ENCODE measurements at places on chromosomes 11 and 22.

GRCh38 chr11:14953904-14954303 is 18.2 kb downstream of the CALCA start:
- DNase-seq: no peak

GRCh38 chr11:108204929-108205499 is 17.4 kb downstream of the NPAT start:
- DNase-seq: no peak

- no peak for DNase-seq
Measured at GRCh38 chr11:17001806-17002205, 12.4 kb downstream of the PLEKHA7 start.

DNA sequence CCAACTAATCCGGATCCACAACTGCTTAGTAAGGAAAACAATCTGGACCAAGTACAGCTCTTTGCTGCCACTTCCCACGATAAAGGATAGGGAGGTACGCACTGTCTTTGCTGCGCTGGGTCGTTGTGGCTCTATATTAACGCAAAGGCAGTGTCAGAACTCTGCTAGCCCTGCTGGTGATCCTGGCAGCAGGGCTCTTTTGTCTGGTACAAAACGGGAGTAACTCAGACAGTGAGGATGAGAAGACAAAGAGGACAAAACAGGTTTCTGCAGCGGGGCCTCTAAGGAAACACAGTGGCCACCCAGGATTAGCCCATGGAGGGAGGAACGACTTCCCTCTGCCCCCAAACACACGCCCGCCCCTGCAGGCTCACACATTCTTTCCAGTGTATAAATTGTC is 26.1 kb downstream of the GAL start:
- no peak for DNase-seq

DNA sequence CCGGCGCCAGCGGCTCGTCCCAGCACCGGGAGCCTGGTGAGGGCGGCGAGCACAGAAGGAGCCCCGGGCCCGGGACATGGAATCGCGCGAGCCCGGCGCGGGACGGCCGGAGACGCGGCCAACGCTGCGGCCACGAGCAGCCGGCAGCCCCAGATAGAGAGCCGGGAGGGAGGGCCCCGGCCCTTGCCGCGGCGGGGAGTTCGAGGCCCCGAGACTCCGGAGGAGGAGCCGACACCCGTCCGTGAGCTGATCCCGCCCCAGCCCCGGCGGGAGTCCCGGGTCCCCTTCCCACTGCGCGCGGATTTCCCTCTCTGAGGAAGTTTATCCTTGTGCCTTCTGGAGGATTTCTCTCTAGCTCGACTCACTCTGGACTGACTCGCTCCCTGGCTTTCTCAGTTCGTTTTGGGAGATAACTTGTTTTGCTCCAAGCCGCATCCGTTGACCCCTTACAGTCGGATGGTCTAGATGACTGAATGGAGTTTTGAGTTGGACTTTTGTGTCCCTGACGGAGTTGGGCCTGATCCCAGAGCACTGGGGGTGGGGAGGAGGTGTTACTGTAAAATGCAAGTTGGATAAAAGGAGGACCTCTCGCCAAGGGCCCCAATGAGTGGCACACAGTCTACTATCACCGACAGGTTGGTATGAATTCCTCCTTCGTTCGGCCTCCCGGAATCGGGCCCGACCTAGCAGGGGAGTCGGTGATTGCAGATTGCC is 585 bp downstream of the ARHGEF12 start:
- DNase-seq: no peak

DNA sequence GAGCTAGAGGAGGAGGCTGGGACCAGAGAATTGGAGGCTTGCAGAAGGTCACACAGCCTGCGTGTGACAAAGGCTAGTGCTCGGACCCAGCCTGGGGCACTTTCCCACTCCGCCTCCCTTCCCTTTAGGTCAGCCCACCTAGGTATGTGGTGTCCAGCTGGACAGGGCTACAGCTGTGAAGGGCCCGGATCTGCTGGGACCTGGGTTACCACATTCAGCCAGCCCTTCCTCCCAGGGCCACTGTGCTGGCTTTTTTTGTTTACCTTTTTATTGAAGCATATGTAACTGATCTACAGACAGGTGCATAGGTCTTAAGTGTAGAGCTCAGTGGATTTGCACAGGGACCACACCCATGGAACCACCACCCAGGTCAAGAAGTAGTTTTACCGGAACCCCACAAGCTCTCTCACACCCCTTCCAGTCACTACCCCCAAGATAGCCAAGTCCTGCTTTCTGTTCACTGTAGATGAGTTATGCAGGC is 8.7 kb downstream of the CAPN5 start:
- DNase-seq: no peak

GRCh38 chr11:110077831-110078325 is 15.3 kb upstream of the ZC3H12C start:
- DNase-seq: peak; percentile 59

DNA sequence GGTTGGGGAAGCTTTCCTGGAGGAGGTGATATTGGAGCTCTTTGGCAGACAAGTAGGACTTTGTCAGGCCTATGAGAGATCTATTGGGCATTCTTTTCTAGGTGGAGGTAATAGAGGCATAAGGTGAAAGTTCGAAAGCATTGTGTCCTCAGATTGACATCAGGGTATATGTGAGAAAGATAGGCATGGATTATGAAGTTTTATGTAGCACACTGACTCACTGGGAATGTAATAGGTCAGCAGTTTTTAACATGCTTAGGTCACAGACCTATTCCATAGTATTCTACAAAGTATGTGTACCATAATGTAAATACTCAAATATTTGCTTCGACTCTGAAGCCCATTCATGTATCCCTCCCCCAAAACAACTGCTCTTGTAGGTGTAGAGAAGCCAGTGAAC is 11.8 kb downstream of the HIKESHI start:
- DNase-seq: no peak

- DNase-seq: no peak
Measured at GRCh38 chr11:64592656-64593055, 1.6 kb downstream of the SLC22A12 start.

DNA sequence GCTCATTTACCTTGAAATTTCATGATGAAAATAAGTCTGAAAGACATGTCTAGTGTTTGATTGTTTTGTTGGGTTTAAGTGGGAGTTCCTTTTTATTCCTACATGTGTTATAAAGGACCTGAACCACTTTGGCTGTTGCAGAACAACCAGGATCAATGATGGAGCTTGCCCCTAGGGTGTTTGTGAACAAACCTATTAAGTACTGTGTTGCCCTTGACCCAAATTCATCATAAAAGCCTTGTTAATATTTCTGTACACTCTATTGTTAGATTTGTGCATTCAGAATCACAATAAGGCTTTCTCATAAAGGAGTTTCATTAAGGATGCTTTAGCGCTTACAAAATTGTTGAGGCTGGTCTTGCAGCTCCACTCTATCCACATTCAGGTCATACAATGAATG is 452.6 kb downstream of the NELL1 start:
- no peak for DNase-seq

DNA sequence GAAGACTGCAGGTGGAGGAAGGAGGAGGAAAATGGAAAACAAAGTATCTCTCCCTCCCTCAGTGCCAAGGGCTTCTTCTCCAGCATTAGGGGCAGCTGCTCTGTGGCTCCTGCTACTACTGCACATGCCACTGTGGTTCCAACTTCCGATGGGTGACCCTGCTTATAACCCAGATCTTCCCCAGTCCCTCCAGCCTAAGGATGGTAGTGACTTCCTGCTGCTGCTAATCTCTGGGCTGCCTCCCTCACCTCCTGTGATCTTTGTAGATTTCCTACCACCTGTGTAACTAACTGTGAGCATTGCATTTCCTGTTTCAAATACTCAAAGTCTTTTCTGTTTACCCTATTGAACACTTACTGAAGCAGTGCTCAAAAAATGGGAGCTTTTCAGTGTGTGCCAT is 28.7 kb upstream of the TRPC6 start:
- DNase-seq: no peak

DNA sequence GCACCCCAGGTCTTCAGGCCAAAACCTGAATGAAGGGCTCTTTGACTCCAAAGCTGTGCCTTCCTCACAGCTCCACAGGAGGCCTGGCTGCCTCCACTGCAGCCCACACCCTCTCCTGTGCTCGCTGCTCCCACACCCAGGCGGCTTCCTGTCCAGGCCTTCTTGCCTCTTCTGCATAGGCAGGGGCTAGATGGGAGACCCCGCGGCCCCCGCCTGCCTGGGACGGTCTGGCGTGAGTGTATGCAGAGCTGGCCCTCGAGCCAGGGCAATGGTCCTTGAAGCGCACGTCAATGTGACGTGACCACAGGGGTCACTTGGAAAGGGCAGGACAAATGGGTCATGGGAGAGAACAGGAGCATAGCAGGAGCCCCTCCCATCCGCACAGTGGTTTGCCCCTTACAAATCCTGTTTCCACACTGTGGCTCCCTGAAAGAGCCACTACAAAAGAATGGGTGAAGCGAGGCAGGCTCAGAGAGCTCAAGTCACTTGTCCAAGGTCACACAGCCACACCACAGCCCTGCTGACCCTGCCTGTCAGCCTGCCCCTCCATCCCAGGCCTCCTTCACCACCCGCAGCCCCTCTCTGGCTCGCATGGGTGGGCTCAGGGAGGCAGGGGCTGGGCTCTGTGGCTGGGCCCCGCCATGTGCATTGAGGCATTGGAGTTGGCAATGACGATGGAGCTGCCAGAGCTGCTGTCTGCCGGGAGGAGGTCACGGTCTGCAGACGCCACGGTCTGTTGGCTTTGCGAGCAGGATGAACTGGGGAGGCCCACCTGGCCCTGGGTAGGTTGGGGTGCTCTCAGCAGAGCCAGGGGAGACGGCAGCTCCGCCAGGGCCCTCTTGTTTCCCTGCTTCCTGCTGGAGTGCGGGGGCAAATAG is 71.2 kb upstream of the WNT11 start:
- no peak for DNase-seq

DNA sequence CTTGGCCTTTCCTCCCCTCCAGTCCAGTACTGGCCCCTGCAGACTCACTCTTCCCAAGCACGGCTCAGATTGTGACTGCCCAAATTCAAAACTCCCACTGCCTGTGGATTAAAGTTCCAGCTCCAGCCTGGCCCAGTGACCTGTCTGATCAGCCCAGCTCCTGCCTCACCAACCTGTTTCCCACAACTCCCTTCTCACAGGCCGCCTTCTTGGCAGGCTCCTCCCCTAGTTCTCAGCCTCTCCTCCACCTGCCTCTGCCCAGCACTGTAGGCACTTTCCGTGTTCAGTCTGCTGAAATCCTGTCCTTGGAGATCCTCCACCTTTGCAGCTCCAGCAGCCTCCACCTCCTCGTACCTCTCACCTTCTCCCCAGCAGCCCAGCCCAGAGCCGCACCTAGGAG is 68.6 kb downstream of the MICAL2 start:
- no peak for DNase-seq

DNA sequence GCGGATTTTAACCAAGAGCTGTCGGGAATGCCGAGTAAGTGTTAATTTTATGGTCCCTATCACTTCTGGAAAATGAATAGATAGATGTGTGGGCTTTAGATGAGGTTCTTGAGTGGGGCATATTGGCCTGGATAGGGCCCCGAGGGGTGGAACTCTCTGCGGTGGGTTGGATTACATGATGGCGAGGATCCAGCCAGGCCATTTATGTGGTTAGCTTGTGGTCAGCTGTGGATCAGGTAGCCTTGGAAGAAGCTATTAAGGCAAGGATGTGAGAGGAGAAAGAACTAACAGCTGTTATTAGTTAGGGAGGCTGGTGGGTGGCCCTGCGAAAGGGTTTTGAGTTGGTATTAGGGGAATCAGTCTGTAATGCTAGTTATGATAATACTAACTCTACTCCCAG is 268.4 kb downstream of the NELL1 start:
- no peak for DNase-seq

DNA sequence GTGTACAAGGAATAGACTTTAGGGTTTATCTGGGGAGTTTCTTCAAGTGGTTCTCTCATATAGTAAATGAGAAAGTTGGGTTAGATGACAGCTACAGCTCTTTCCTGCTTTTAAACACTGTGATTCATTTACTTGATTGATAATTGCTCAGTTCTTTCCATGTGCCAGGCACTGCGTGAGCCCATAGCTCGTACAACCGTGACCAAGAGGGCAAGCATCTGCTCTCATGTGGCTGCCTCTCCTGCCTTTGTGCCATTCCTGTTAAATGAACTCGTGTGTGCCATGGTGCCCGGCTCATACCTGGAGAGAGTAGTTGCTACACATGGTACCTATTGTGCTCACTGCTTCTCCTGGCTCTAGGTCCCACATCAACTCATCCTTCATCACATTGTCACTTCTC is 206.3 kb downstream of the SNX19 start:
- DNase-seq: no peak

DNA sequence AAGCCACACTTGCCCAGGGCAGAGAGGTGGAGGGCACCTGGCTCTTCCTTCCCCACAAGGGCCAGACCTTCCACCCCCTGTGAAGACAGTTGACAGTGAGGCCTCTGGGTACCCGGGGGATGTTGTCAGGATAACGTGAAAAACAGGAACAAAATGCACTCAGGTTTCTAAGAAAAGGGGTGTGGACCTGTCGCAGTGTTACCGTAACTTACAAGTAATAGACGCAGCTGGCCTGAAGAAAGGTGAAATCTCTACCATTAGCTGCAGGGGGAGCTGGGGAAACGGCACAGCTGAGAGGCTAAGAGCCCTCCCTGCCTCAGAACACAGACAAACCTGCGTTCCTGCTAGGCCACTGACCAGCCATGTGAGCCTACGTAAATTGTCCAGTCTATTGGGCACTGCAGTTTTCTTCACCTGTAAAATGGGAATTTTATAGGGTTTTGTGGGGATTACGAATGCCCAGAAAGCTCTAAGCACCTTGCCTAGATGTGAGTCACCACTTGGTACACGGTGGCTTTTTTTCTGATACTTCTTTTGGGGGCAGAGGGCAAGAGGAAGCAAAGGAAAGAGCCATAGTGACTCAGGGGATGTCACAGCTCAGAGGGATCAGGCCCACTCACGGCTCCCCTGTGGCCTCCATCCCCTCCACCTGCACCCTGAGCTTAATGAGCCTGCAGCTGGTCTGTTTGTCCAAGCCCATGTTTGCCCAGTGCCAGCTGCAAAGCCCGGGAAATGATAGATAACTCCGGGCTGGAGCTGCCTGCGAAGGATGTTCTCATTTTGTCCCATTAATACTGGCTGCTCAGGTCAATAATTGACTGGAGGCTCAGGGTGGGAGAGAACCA is 18.4 kb upstream of the CABP7 start:
- DNase-seq: no peak

GRCh38 chr11:980438-981357 is 55.0 kb downstream of the AP2A2 start:
- DNase-seq: peak; percentile 46

- DNase-seq: no peak
Measured at GRCh38 chr11:121795174-121795573, 320.8 kb downstream of the BLID start.

GRCh38 chr11:5575152-5575551 is 5.5 kb upstream of the OR52B6 start:
- no peak for DNase-seq

Measured in fibroblast of the aortic adventitia (primary cell).